Epithelial cell of proximal tubule (primary cell): ENCODE measurements at places on chromosomes 7 and 10. TPM values are rescaled to one million over a fixed set of nuclear protein-coding genes. Genes with fewer than 3 reads are reported as not detected.

The FAM24B gene
- total RNA-seq, result 2.0 and 9.3 TPM in 2 replicates

The OPALIN gene
- total RNA-seq, result not detected in 2 replicates

The ACSM6 gene
- total RNA-seq, result not detected in 2 replicates

The PRLHR gene
- not detected in 2 replicates for total RNA-seq

The CTBP2 gene
- total RNA-seq, result 57.3 and 106 TPM in 2 replicates

The OTUD1 gene
- 4.7 and 6.2 TPM in 2 replicates for total RNA-seq

The NPC1L1 gene
- total RNA-seq, result 0.23 and 0.94 TPM in 2 replicates

The LRMDA gene
- total RNA-seq, result 0.75 and 7.2 TPM in 2 replicates

The SSBP1 gene
- total RNA-seq, result 246 and 313 TPM in 2 replicates

The ASL gene
- 39.7 and 71.4 TPM in 2 replicates for total RNA-seq

The STEAP4 gene
- total RNA-seq, result 0.52 and 0.80 TPM in 2 replicates
